ENCODE measurements at places on chromosomes 1 and 21.

DNA sequence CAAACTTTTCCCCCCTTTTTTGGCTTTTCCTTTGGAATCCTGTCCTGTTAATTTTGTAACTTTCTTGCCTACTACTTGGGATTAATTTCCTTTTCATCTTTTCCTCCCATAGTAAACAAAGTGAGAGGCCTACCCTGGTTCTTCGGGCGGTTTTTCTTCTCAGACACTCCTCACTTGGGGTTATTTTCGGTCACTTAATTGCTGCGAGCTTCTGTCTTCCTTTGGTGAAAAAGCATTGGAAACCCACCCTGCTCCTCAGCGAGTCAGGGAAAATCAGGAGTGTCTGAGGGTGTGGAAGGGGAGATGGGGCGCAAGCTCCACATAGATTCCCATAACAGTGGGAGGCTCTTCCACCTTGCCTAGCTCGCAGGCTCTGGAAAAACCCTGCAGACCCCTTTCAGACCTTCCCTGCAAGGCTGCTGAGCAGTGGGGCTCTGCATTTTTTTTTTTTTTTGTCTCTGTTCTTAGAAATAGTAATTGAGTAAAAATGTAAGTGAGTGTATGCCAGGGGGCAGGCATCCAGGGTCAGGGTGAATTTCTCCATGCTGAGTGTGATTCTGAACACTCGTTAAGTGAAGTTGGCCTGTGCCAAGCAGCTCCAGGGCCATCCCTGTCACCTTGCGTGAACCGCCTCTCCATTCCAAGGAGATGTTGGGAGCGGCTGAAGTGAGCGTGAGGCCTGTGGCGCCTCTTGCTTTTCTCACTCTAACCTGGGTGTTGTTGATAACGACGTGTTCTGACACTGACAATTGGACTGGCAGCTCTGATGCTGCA is 20.3 kb downstream of the TGFB2 start:
- no peak for DNase-seq

GRCh38 chr1:13922466-13923110 is 222.6 kb downstream of the PRDM2 start:
- no peak for DNase-seq

- DNase-seq, result no peak
Measured at GRCh38 chr1:56585985-56586384, 6.6 kb upstream of the PLPP3 start.

GRCh38 chr1:173554089-173554488 is 48.8 kb downstream of the SLC9C2 start:
- DNase-seq, result no peak

DNA sequence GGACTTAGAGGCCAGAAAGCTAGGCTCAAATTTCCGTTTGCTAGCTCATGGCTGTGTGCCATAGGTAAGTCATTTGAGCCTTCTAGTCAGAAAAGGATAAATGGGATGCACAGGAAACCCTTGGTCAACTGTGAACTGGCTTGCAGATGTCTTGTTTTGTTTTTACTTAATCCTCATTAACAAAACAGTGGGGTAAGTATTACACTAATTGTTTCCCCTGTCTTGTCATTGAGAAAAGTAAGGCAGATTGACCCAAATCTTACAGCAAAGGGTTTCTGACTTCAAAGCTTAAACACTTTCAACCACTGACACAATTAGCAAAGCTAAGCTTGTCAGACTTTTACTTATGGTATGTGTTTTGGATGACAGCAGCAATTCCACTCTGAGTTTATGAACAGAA is 291.3 kb downstream of the NTNG1 start:
- no peak for DNase-seq

DNA sequence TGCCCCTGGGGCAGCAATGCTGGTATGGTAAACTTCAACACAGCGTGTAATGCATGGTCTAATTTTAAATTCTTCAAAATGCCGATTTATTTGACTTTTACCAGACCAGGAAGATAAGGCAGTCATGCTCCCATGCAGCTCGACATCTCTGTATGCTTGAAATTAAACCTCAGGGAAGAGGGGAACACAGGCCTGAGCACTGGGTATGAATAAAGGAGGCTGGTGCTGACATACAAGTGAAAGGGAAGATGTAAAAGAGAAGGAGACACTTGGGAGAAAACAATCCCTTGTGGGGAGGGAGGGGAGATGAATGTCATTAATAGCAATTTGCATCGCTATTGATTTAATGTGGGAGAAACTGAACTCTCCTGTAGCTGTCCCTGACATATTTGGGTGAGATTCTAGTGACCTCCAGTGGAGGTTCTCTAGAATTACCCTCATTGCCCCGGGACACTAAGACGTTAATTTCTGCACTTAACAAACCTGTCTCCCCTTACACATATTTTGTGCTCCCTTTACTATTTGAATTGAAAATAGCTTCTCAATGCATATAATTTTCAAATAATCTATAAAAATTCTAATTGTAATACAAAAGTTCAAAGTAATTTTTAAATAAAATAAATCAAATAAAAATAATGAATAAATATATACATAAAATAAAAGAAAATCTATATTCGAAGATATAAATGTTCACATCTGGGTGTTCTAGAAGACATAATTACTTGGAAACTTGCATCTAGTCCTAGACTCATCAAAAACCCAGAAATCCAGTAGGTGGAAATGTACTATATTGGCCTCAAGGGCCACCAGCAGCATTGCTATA is 283.1 kb downstream of the LMX1A start:
- DNase-seq, result peak; percentile 32

DNA sequence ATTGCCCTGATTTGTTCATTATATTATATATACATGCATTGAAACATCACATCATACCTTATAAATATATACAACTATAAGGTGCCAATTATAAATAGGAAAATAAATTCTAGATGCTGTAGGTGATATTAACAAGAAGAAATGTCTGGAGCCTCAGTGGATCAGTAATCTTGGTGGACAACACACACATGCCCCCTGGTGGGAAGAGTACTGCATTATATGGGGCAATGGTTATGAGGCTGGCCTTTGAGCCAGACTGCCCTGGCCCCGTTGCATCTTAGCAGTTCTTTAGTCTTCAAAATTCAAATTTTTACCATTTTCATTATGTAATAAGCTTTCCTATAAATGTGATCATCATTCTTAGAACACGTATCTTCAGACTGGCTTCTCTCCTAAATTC is 335.0 kb upstream of the GREM2 start:
- peak; percentile 36 for DNase-seq

DNA sequence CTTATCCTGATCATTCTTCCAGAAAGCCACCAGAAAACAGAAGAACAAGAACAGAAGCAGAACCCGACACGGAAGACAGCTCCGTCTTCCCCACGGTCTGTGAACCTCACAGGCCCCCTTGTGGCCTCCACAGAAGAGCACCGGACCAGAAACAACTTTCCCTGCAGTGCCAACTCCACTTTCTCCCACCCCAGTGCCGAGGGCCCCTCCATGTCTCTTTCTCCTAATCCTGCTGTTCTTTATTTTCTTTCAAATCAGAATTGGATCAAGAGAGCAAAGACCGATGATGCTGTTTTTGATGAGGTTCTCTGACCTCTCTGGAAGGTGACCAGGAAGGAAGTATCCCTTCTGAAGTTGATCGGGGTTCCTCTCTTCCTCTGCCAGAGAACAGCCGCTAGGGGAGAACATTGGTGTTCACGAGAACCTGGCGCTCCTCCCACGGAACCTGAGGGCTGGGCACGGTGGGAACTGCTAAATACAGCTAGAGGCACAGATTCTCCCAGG is 58.9 kb upstream of the CTTNBP2NL start:
- peak; percentile 37 for DNase-seq

- DNase-seq, result no peak
Measured at GRCh38 chr21:45834821-45835293, 146.7 kb upstream of the COL6A1 start.

DNA sequence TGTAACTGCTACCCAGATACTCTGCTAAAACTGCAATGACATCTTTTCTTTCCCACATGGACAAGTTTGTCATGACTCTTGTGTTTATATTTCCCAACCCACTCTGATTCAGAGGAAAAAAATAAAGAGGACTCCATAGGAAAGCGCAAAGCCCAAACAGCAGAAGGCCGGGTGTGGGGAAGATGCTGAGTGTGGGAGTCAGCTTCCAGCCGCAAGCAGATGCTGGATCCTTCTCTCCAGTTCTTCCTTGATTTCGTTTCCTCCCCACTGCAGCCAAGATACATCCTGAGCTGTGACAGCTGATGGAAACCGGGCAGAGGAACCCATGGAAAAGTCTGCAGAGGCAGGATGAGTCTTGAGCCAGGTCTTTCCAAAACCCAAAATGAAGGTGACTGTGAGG is 498.2 kb downstream of the PLPP3 start:
- DNase-seq, result no peak

DNA sequence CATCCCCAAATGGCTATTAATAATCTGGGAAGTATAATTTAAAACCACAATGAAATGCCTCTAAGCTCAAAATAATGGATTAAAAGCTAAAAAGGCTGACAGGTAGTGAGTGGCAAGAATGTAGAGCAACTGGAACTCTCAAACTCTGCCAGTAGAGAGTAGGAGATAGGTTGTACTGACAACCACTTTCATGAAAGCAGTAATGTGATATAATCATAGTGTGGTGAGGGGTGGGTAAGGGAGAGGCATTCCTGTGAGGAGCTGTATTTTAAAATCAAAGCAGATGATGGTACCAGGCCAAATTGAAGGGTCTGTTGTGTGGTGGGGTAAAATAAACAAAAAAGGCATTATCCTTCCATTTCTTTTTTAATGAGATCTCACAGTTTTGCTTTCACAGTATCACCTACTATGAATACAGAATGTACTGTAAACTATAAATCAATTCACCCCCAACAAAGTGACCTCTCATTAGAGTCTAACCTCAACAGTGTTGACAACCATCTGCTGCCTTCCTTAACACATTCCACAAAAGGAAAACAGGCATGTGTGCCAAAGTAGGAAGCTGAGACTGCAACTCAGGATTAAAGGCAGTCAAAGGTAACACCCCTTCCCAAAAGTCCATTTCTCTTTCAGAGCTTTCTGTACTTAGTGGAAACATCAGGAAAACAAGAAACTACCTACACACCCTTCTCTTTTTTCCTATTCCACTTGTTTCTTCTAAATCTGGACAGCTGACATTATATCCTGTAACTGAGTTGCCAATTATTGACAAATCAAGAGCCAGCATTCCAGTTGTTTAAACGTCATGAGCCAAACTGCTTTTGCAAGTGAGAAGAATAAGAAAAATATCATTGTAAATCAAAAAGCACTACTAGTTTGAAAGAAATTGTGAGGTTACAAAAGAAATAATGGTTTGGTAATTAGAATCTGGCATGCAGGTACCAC is 130.8 kb downstream of the FAF1 start:
- no peak for DNase-seq

DNA sequence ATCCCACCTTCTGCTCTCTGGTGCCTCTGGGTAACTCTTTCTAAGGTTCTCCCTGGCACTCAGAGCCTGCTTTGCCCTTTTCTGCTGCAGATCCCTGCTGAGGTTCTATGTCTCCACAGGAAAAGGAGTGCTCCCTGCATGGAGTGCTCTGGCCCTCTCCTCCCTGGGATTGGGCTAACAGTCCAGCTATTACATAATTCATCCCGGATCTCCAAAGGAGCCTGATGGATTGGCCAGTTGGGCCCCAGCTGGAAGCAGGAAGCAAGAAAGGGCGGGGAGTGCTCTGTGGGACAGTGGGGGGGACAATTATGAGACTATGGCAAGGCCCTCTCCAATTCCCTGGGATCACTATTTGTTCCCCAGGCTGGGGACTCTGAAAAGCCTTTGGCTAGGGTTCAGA is 51.9 kb upstream of the GOLT1A start:
- peak; percentile 23 for DNase-seq

DNA sequence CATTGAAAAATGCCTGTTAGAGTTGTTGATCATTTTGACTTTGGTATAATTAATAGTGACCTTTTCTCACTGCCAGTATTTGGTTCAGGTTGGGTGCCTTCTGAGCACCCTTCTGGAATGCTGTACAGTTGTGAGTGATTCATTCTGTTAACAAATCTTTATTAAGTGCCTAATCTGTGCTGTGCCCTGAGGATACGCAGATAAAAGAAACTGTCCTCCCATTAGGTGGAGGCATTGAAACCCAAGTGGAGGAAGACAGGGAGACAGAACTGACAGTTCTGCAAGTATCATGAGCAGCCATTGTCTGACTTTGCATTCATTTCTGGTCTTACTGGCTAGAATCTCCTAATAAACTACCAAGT is 76.1 kb upstream of the ZNF326 start:
- DNase-seq, result no peak

DNA sequence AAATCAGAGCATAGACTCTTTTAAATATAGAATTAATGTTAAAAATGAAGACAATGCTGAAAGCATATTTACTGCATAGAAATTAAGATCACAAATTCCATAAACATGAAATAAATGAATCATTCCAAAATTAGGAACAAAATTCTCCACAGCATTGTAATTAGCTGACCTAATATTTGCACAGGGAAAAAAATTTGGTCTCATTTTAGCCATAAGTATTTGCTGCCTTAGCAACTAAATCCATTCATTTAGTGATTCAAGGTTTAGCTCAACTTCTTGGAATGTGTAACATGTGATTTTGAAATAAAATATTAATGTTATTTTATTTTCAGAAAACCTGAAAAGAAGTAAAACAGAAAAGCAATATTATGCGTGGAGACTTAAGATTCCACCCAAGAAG is 25.5 kb downstream of the ADAMTS5 start:
- no peak for DNase-seq

- DNase-seq, result no peak
Measured at GRCh38 chr1:46770541-46770940, 28.3 kb upstream of the CYP4B1 start.

Data from HuH-7 (cell line).